Tibial nerve (tissue), 4 donors: ENCODE measurements at places on chromosomes 4 and X. TPM values are rescaled to one million over a fixed set of nuclear protein-coding genes. Genes with fewer than 3 reads are reported as not detected.

ERVMER34-1 gene
- 0.90 TPM for total RNA-seq

DNA sequence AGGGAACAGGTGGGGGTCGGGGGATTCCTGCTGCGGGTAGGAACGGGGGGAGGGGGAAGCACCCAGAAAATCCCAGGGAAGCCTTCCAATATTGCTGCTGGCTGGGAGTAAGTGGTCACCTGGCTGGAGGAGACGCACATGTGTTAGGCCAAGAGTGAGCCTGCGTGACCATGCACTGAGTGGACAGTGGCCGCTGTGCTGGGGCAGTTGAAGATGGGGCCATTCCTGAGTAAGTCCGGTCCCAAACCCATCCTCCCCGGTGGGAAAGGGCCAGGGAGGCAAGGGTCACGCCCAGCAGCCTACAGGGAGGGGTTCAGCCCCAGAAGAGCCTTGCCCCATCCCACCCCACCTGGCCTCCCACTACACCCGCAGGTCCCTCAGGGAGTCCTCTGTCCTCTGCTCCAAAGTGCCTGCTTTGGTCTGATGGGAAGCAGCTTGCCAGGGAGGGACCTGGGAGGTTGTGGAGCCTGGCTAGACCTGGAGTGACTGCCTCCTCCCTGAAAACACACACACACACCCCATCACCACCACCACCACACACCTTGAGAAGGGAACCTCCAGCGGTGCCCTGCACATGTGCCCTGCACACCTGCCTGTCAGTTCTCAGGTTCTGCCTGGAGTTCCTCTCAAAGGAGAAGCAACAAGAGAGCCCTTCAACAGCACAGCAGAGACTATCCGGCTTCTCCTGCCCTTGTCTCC lies 6.1 kb downstream of the L1CAM start:
- DNase-seq: no peak

- no peak for DNase-seq
Measured at GRCh38 chr4:152605641-152606335, 69.9 kb upstream of the FBXW7 start.

CDKL2 gene
- total RNA-seq: not detected

PASD1 gene
- not detected for total RNA-seq
